ENCODE measurements at places on chromosomes 12 and 14.

DNA sequence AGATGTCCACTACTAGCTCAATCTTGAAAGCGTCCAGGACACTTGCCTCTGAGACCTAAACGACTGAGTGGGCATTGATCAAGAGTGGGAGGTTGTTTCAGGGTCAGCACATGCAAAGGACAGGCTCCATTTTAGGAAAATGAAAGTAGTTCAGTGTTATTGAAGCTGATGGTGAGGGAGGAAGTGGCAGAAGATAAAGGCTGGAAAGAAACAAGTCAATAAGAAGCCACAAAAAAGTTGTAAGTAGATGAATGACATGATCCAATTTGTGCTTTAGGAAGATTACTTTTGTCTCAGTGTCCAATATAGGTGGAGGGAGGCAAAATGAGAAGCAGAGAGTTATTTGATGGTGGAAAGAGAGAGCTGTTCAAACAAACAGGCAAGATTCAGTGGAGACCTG lies 22.0 kb downstream of the GPR65 start:
- DNase-seq, result no peak

DNA sequence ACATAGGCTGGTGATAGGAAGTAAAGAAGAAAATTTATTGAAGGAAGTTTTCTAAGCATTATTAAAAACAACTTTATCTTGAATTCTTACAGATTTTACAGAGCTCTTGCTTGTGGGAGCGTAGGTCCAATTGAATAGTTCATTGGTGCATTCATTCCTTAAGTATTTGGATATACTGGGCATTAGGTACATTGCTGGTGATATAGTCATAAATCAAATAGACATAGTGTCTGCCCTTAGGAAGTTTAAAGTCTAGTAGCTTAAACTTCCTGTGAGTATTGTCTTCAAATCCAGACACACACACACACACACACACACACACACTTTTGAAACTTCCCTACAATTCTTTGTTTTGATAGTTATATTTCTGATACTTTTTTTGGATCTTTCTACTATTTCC lies 226.7 kb downstream of the FUT8 start:
- no peak for DNase-seq

- DNase-seq, result no peak
Measured at GRCh38 chr12:52355176-52355575, 12.1 kb downstream of the KRT85 start.

GRCh38 chr14:33717866-33718265 lies 233.0 kb downstream of the EGLN3 start:
- no peak for DNase-seq

- DNase-seq, result no peak
Measured at GRCh38 chr14:48622980-48623379, 947.6 kb upstream of the MDGA2 start.

GRCh38 chr14:36315159-36315853 lies 5.1 kb downstream of the MBIP start:
- no peak for DNase-seq

GRCh38 chr14:36067428-36068187 lies 108.9 kb downstream of the PTCSC3 start:
- DNase-seq, result no peak

DNA sequence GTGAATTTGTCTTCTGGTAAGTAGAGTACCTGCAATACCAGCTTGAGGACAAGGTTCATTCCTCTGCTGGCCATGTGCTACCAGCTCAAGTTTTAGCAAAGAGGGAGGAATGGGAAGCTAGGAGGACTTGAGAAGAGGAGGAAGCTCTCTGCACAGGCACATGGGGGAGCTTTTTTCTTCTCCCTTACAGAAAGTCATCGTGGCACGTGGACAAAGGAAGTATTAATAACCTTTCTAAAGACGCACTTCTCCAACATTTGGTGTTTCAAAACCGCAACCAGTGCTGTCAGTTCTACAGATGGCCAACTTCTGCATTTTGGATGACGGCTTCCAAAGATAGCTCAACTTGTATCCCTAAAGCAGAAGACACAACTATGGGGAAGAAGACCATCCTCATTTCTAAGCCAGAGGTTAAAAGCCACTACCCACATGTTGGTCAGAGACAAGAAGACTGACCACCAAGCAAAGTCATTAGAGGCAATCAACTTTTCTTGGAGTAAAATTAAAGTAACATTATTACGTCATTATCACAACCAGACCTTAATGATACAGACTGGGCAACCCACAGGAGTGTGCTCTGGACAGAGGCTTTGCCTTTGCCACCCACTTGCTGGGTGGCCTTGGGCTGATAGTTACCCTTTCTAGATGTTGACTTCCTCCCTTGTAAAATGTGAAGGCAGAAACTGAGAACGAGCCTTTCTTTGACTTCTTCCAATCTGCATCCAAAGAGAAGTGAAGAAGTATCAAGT lies 12.3 kb upstream of the TMED10 start:
- no peak for DNase-seq

GRCh38 chr12:31868965-31869364 lies 90.2 kb upstream of the RESF1 start:
- DNase-seq, result peak; percentile 9

DNA sequence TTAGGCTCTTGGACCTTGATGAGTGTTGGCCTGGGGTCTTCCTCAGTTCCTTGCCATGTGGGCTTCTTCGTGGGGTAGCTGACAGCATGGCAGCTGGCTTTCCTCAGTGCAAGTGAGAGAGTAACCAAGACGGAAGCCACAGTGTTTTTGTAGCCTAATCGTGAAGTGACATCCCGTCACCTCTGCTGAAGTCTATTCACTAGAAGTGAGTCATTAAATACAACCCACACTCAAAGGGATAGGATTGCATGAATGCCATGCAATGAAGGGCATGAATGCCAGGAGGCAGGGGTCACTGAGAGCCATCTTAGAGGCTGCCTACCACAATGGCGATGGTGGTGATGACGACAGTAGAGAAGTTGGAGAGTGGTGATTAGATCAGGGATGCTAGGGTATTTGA lies 13.5 kb upstream of the ASIC1 start:
- DNase-seq, result no peak

GRCh38 chr12:90816353-90817089 lies 138.5 kb downstream of the CCER1 start:
- no peak for DNase-seq

DNA sequence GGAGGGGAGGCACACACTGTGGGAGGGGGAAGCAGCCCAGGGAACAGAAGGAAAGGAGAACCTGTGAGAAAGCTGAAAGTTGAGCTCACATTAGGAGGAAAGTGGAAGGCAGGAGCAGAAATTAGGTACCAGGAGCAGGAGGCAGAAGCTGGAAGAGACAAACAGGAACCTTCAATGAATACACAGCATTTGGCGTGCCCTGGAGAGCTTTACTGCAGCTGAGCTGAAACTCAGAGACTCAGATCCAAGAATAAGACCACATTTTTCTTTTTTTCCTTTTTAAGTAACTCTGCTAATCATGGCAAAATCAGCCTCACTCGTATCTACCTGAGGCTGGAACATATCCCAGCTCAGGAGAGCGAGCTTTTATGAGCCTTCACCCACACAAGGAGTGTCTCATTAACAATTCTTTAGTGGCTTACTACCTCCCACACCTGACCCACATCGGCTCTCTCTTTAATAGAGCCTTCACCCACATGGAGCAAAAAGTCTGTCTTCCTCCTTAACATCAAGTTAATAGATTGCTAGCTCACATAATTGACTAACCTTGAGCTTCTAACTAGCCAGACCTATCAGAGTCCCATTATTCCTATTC lies 18.2 kb upstream of the CERS5 start:
- no peak for DNase-seq

GRCh38 chr14:68975667-68976066 lies 3.4 kb downstream of the ACTN1 start:
- DNase-seq, result peak; percentile 15

- DNase-seq, result peak; percentile 87
Measured at GRCh38 chr12:31736472-31736871, 7.7 kb upstream of the AMN1 start.

- DNase-seq, result no peak
Measured at GRCh38 chr14:90299408-90299807, 32.3 kb downstream of the NRDE2 start.

- DNase-seq, result peak; percentile 59
Measured at GRCh38 chr14:64764641-64765520, 60.7 kb downstream of the PLEKHG3 start.

DNA sequence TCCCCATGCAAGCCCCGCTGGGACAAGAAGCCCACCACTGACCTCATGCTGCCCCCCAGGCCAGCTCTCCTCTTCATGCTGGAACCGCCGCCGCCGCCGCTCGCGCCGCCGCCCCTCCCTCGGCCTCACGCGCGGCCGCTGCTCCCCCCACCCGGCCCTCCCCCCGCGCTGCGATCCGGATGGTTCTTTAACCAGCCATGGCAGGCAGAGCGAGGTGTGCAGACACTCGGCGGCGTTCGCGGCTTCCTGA lies at the start of gene DCAF5:
TSS of gene DCAF5 (minus strand) at position 218 of the 250 bp plus-strand sequence. CDS start at position 77, 141 bp downstream.
- DNase-seq, result no peak

GRCh38 chr12:70366581-70367257 lies 629 bp downstream of the KCNMB4 start:
- no peak for DNase-seq

GRCh38 chr12:97313471-97314190 lies 149.0 kb upstream of the RMST start:
- DNase-seq, result no peak

- DNase-seq, result no peak
Measured at GRCh38 chr14:24816929-24817211, 182.9 kb upstream of the GZMB start.

DNA sequence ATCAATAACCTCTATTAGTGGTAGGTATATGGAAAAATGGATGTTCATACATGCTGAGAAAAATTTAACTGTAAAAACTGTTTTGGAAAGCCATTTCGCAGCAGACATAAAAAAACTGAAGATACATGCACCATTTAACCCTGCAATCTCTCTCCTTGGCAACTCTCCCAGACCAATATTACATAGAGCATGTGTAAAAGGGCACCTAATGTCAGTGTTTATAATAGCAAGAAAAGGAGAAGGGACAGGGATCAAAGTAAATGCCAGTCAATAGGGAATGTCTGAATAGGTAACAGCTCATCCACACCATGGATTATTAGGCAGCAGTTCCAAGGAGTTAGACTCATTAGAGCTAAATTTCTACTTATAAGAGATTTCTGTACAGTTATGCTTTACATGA lies 77.2 kb downstream of the BTG1 start:
- DNase-seq, result no peak

DNA sequence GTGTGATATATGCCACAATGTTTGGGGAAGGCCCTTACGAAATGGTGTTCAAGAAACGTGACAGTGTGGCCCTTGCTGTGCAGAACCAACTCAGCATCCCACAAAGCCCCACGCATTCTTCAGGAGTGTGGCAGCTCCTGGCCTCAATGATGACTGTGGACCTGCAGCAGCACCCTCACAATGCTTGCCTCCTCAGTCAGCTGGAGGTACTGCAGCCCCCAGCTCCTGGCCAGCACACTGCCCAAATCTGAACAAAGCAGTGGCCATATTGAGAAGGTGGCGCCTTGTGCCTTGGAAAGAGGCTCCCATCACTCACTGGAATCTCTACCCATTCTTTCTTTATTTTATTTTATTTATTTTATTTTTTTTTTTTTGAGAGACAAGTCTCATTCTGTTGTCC lies 10.4 kb downstream of the POLE2 start:
- no peak for DNase-seq

GRCh38 chr12:29750131-29750927 lies 33.4 kb downstream of the TMTC1 start:
- no peak for DNase-seq

GRCh38 chr14:99253890-99254289 lies 18.1 kb downstream of the BCL11B start:
- DNase-seq, result no peak

DNA sequence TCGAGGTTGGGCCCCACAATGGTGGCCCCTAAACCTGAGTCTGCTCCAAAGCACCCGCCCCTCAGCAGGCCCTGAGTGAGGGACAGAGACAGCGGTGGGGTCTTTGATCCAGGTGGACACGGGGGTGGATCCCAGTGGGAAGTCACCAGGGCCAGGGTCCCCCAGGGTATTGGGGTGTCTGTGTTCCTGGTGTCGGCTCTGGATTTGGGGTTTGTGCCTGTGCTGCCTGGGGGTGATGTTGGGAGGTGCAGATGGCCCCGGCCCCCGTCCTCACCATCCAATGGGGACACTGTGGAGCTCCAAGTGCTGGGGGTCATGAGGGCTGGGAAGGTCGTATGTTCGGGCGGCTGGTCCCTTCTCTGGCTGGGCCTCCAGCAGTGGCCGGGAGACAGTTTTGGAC lies 354.2 kb downstream of the TMEM121 start:
- no peak for DNase-seq

DNA sequence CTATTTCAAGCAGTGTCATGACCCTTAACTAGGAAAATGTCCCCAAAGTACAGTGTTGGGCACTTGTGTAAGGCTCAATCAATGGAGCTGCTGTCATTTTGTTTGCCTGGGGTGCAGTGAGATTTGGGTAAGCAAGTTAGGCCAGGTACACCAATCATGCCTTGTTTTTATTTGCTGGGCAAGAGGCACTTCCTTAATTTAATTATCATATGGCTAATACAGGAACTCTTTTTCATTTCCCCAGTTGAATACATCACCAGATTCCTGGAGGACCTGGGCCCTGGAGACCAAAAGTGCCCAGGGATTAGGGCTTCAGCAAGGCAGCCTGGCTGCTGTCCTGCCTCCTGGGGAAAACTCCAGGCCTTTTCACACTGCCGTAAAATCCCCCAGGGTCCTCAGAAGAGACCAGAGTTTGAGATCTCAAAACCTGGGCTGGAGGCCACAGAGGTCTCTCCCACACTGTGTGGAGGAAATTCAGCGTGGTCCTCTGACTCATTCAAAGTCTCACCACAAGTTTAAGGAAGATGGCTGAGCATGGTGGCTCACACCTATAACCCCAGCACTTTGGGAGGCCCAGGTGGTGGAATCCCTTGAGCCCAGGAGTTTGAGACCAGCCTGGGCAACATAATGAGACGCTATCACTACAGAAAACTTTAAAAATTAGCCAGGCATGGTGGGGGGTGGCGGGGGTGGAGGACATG lies 28.4 kb upstream of the FOXN3 start:
- DNase-seq, result no peak

DNA sequence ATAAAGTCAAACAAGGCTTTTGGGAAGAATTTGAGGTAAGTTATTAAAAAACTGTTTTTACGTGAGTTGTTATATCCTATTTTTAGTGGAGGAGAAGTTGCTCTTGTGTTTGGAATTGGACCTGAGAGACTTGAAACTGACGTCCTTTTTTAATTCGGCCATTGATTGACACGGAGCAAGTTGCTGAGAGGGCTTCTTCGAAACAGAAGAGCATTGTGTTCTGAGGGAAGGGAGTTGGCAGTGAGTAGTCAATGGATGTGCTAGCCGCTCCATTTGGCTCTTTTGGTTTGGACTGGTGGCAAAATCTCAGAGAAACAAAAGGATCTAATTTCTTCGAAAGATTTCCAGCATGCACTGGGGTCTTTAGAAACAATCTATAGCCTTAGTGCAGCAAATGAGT lies 37.3 kb downstream of the PTPN11 start:
- DNase-seq, result no peak

All from RKO (cell line).